HuH-7.5 (cell line): ENCODE measurements at places on chromosomes 5 and 9.

GRCh38 chr5:74040811-74041491, 415.0 kb downstream of the ARHGEF28 start:
- no peak for DNase-seq

GRCh38 chr9:84501587-84501986, 161.0 kb upstream of the SLC28A3 start:
- no peak for DNase-seq

DNA sequence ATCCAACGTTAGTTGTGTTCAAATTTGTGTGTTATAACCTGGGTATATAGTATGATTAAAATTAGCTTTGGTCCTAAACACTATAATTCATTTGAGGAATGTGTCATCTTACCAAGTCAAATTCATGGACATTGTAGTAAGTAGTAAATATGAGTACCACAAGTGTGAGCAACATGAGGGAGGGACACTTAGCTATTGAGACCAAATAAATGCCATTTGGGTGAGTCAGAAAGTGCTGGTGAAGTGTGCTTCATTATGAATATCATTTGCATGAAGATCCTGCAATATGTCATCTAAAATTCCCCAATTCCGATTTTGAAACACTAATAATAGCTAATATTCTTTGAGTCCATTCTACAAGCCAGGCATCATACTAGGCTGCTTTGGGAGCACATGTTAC, 336.7 kb upstream of the KIF2A start:
- no peak for DNase-seq

- DNase-seq = no peak
Observed at GRCh38 chr5:116370886-116371285, 203.7 kb downstream of the SEMA6A start.

- DNase-seq = no peak
Observed at GRCh38 chr5:51202161-51202560, 181.1 kb upstream of the ISL1 start.

GRCh38 chr9:122382901-122383850, 12.4 kb downstream of the PTGS1 start:
- DNase-seq = no peak

- no peak for DNase-seq
Observed at GRCh38 chr9:7510199-7510598, 289.4 kb downstream of the DMAC1 start.

- peak; percentile 59 for DNase-seq
Observed at GRCh38 chr5:134738963-134739661, 764 bp downstream of the CAMLG start.

DNA sequence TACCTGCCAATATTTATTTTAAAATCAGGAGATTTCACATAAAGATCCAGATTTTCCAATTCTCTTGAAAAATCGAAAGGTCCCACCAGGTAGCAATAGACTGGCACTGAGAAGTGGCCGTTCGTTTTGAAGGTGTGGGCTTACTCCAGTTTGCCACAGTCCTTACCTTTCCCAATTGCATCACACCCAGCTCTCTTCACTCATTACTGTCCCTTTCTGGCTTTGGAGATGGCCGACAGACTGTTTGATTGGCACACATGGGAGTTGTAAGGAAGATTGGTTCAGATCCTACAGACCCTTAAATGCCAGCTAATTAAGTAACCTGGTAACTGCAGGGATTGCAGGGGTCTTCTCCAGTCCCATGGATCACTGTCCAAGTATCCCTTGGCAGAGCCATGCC, 68.7 kb upstream of the LARP1 start:
- no peak for DNase-seq

DNA sequence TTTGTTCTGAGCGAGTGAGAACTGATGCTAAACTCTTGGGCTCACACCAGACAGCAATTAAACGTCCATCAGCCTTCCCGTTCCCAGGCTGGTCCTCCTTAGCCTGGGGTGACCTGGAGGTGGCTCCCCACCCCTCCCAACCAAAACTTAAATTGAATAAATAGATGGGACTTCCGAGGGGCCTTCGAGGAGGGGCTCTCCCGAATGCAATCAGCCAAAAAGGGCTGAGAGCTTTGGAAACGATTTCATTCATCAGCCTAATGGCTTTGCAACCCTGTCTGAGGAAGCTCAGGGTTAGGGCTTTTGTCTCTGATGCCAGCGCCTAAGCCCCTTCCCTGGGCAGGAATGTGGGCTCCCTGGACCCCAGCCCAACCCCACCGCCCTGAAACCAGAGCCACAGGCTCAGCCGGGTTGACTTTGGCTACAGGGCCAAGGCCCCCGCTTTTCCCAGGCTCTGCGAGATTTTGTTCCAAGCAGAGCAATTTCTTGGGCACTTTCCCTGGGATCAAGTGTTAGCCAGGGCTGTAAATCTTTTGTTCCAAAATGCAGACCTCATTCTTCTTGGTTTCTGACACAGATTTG, 29.2 kb downstream of the LHX3 start:
- DNase-seq = no peak

DNA sequence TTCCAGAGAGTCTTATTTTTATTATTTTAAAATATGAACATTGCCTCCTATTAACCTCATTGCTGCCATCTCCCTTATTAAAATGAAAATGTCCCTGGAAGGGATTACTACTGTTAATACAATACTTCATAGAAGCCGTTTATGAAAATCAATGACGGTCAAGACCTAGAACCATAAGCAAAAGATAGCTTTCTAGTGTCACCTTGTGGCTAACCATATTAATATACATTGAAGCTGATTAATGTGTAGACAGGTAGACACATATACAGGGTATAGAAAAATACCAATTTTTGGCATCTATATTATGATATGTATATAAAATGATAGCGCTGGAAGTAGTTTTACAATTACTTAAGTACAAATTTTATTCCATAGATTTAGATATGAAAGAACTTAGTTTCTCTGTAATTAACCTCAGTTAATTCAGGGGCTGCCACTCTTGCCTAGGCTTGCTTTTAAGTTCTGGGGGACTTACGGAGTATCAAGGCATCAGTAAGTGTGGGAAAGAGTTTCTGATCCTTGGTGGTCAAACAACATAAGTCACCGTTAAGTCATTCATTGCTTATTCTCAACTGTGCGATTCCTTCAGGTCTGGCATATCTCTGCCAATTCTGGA, 2.5 kb upstream of the YTHDC2 start:
- no peak for DNase-seq

GRCh38 chr5:16066810-16067209, 112.8 kb downstream of the MARCHF11 start:
- no peak for DNase-seq

GRCh38 chr5:32241034-32241783, 67.1 kb upstream of the GOLPH3 start:
- DNase-seq = no peak

DNA sequence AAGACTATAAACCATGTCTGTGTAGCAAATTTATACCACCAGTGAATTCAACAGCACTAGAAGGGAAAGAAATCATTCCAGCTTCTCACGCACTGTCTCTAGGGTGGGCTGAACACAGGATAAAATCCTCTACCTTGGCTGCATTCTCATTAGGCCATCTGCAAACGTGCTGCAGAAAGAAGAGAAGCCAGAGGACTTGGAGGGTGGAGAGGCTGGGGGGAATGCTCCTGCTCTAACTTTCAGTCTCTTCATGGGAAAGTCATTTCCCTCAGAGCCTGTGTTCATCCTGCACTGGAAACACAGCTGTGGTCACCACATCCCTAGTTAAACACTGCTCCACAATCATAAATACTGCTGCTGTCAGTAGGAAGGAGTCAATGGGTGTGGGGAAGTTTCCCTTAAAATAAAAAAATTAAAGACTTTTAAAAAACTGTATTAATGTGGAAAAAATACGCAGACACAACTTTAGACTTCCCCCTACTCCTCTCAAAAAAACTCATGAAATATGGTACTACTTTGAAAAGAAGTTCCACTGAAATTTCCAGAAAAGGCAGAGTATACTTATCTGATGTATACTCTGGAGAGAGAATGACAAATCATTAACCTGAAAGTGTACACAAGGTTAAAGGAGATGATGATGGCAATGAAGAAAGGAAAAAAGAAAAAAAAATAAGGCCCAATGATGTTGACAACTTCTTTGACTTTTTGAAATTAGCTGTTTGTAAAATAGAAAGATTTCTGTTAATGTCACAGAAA, 46.8 kb downstream of the LHFPL2 start:
- DNase-seq = no peak

GRCh38 chr5:122849771-122850170, 4.4 kb downstream of the SNX24 start:
- DNase-seq = no peak

- no peak for DNase-seq
Observed at GRCh38 chr9:109941771-109942170, 161.8 kb downstream of the PALM2AKAP2 start.

- DNase-seq = no peak
Observed at GRCh38 chr9:12920437-12920836, 145.6 kb downstream of the LURAP1L start.

DNA sequence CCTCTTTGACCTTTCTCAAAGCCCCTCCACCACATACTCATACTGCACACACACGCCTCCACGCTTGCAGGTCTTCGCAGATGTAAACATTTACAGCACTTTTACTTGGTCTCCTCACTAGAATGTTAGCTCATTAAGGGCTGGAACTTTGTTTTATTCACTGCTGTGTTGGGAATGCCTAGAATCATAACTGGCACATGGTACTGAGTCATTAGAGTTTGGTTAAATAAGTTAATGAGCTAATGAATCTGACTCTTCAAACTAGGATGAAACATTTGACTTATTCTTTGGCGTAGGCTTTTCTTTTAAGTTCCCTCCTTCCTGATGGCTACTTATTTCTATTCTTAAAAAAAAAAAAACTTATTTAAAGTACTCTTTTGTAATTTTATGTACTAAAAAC, 28.9 kb downstream of the MAN2A1 start:
- no peak for DNase-seq

DNA sequence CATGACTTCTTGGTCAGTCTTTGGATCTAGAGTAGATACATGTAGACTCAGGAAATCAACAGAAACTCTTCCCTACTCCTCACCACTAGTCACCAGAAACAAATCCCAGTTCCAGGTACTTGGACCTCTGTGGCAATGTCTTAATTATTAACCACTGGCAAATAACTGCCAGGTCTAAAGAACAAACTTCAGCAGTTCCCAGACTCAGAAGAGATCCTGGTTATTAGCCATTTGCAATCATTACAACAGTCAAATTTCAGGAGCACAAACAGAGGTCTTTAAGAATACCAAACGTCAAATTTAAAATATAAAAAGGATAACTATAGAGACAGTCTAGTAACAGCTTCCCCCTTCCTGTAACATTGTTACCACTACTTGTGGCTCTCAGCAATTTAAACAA, 10.2 kb downstream of the DIAPH1 start:
- no peak for DNase-seq

DNA sequence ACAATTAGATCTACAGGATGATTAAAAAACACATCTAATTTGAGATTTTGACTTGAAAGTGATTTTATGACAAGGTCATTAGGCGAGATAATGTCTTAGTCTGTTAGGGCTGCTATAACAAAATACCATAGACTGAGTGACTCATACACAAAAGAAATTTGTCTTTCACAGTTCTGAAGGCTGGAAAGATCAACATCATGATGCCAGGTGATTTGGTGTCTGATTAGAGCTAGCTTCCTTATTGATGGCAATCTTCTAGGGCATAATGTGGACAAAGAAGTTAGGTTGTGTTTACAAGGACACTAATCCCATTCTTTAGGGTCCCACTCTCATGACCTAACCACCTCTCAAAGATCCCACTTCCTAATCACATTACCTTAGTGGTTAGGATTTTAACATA, 256.7 kb downstream of the TUSC1 start:
- DNase-seq = no peak

DNA sequence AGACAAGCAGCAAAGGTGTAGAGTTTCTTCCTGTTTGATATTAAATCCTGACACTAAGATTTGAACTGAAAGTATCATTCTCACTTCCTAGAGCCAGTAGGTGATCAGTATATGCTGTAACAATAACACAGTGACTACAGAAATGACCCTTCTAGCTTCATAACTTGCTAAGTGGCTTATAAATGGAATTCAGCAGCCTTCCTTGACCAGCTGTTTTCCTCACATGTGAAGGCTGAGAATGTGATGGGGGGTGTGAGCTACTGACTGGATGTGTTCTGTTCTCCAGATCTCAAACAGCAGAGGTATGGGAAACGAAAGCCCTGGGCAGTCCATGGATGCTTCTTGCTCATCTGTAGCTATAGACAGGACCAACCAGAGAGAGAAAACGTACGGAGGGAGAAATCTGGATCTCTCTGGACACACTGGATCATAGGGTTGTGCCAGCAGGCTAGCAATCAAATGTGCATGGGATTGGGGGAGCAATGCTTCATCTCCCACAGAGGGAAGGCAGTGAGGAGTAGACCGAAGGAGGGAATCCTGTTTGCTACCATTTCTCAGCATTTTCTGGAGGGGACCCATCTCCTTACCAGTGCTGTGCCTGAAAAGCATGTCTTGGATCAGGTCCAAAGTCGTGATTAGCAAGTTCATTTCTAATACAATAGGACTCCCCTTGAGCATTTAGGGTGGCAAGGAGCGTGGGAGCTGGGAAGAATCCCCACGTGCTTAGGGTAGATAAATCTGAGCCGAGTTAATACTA, 39.4 kb downstream of the TNFAIP8 start:
- no peak for DNase-seq

DNA sequence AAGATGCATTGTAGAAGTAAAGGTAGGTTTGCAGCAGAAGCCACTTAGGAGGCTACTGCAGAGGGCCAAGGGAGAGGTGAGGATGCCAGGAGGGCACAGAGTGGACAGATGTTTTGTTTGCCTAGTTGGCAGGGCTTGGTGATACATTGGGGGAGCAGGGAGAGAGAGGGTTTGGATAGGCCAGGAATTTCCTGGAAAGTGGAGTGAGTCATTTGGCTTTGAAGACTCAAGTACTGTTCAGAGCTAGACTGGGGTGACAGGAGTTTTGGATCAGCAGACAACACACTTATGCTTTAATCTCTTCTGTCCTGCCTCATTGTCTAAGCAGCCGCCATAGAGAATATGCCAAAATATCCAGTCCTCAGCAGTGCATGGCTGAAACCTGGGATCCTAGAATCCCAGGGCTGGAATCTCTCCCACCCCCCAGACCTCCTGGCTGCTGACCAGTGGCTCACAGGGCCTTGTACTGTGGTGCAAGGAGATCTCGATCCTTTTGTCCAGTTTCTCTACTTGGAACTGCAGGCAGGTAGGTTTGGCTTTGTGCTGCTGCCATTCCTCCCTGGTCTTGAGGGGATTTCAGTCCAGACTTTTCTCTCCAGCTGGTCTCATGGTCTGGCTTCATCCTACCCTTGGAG, 11.0 kb downstream of the TMEM268 start:
- no peak for DNase-seq

- no peak for DNase-seq
Observed at GRCh38 chr9:15513335-15513734, 2.6 kb upstream of the PSIP1 start.

DNA sequence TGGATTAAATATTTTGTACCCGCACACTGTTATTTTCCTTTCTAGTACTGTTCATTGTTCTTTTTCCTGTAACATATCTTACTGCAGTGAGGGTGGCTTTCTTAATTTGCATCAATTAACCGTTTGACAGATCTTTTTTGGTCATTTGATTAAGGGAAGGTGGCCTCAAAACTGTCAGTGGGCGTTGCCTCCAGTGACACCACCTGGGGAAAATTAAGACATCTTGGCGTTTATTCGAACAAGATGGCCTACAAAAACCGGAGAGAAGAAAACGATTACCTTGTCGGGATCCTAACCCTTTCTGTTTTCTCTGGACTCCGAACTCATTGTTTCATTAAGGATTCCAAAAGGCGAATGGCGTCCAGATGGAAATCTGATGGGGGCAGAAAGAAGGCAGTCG, 2.0 kb downstream of the BASP1 start:
- no peak for DNase-seq

GRCh38 chr9:68727636-68728035, 22.6 kb downstream of the PIP5K1B start:
- no peak for DNase-seq

- DNase-seq = no peak
Observed at GRCh38 chr5:116076496-116076895, 8.3 kb upstream of the COMMD10 start.
